ENCODE measurements at places on chromosomes 6 and 20. TPM values are rescaled to one million over a fixed set of nuclear protein-coding genes. Genes with fewer than 3 reads are reported as not detected.

GJA10 gene
- 3.5 TPM for total RNA-seq

SYCP2 gene
- total RNA-seq, result 7.9 TPM

LY6G5C gene
- total RNA-seq, result 2.6 TPM

DNA sequence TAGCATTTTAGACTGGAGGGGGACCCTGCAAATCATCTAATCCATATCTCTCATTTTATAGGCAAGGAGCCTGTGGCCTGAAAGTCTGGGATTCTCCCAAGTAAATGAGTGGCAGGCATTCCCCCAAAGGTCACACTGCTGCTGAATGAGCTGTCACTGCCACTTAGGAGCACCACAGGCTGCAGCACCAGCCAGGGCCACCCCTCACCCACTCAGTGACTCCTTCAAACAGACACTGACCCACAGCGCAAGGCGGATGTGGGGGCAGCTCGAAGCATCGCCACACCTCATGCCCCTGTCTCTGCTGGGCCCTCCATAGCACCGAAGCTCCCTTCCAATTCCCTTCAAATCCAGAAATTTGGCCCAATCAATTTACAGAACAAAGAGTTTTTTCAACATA lies 119.9 kb upstream of the ARID1B start:
- H3K4me3 ChIP-seq, result no peak overlapping the region
- no peak for DNase-seq
- no peak overlapping the region for H3K27ac ChIP-seq
- H3K27me3 ChIP-seq, result peaks cover 4% of the 10 kb centered on the region
- H3K4me1 ChIP-seq, result peaks cover 13% of the 10 kb centered on the region

DNA sequence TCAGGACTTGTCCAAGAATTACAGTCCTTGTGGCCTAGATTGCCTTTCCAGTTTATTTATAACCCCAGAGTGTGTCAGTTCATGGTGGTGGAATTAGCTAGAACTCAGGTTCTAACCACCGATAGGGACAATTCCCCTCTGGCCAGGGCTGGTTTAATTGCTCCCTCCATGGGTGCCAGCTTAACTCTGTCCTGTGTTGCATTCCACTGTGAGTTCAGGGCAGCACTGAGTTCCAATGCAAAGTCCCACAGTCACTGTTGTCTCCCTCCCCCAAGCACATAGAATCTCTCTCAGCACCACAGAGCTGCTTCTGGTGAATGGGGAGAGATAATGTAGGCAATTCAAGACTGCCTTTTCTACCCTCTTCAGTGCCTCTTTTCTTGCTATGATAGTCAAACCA lies 82.5 kb upstream of the TNFRSF21 start:
- H3K27ac ChIP-seq, result no peak overlapping the region
- no peaks in the 10 kb centered on the region for H3K36me3 ChIP-seq
- no peaks in the 10 kb centered on the region for H3K4me1 ChIP-seq
- no peak for DNase-seq
- H3K27me3 ChIP-seq, result peaks cover 9% of the 10 kb centered on the region

GRCh38 chr6:484086-484745 lies 92.7 kb downstream of the IRF4 start:
- peaks cover 43% of the 10 kb centered on the region for H3K4me1 ChIP-seq
- no peak for DNase-seq
- no peak overlapping the region for H3K4me3 ChIP-seq
- peak overlapping the region; percentile 55 for H3K27ac ChIP-seq

- no peak overlapping the region for H3K27ac ChIP-seq
- H3K27me3 ChIP-seq, result peaks cover 4% of the 10 kb centered on the region
Observed at GRCh38 chr6:108523697-108524096, 37.0 kb upstream of the FOXO3 start.
